ENCODE measurements at places on chromosomes 2 and 18.
A peak's percentile ranks its signal among the peaks of the same experiment; 100 is the strongest.

GRCh38 chr2:118845005-118845521, 2.4 kb downstream of the EN1 start:
- no peak for DNase-seq

DNA sequence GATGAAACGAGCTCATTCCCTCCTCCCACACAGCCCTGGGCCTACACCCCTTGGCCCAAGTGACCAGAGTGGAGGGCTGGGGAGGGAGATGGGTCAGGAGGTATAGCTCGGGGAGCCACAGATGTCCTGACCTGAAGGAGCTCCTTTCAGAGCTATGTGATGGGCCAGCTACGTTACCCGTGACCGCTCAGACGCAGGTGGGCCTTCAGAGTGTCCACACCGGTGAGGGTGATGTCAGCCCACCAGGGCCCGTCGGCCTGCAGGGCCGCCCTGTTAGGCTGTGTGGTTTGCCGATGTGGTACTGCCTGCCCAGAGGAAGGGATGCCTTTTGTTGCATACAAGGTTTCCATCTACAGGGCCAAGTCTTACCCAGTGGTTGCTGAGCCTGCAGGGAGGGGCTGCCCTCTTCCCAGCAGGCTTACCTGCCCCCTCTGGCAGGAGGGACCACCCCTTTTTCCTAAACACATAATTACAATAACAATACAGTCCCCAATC, 41.8 kb upstream of the FOSL2 start:
- no peak for DNase-seq

- peak; percentile 13 for DNase-seq
Measured at GRCh38 chr2:104866122-104866864, 12.4 kb downstream of the POU3F3 start.

DNA sequence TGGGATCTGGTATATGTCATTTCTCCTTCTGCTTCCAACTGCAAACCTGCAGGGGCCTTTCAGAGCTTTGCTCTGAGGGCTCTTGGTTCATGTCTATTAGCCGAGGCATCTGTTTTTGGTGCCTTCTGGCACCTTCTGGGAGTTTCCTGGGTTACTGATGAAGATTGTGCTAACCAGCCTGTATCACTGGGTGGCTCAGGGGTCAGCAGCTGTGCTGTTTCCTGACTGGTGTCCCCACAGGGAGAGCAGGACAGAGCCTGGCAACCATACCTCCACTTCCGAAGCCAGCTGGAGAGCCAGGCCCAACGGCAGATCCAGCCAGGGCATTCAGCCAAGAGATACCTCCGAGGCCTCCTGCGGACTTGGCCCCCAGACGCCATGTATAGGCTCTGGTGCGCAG, 17.5 kb downstream of the KIAA2012 start:
- DNase-seq = no peak

GRCh38 chr18:3794537-3795348, 344.8 kb downstream of the TGIF1 start:
- DNase-seq = no peak

DNA sequence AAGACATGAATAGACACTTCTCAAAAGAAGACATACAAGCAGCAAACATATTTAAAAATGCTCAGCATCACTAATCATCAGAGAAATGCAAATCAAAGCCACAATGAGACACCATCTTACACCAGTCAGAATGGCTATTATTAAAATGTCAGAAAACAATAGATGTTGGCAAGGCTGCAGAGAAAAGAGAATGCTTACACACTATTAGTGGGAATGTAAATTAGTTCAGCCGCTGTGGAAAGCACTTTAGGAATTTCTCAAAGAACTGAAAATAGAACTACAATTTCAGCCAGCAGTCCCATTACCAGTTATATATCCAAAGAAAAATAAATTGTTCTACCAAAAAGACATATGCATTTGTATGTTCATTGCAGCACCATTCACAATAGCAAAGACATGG, 61.7 kb downstream of the STRADB start:
- no peak for DNase-seq

GRCh38 chr2:237571551-237571950, 5.2 kb downstream of the PRLH start:
- no peak for DNase-seq

DNA sequence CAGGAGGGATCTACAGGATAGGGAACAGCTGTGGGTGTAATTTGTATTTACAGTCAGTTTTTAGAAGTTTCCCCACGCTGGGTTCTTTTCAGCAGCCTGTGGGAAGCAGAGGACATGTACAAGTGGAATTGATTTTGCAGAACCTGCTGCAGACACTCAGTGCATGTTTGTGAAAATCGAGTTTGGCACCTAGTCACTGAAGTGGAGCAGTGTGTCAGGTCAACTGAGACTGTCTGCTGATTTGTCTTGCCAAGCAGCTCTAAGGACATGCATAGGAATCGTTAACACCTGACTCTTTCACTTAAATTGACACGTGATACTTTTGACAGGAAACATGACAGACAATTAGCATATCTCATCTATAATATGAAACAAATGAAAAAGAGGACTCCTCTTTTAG, 416.6 kb downstream of the TMX3 start:
- DNase-seq = no peak

GRCh38 chr2:84338069-84338468, 121.0 kb downstream of the SUCLG1 start:
- DNase-seq = no peak

- no peak for DNase-seq
Measured at GRCh38 chr2:119708241-119708640, 29.2 kb downstream of the TMEM177 start.

DNA sequence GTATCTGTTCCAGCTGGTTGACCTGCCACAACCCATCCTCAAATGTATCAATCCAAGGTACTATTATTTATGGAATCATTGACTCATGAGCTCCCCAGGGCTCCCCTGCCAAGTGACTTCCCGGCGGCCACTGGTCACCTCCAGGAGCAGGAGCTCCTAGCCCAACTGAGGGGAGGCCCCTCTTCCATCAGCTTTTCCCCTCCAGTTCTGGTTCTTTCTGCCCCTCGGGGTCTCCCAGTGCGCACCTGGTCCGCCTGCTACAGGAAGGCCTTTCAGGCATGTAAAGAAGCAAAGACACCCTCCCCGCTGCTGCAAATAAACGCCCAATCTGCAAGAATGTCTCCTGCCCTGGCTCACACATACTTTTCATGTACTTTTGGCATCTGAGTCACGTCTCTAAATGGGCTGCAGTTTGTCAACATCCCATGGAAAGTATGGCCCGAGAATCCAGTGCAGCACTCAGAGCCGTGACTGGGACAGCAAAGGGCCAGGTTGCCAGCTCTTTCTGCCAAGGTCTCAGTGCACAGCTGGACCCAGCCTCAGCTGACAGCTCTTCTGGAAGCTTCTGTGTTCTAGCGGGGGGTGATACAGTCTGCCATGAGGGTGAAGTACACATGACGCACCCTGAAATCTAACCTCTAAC, 41.4 kb downstream of the KLHL29 start:
- no peak for DNase-seq

GRCh38 chr2:136045835-136046570, 60.6 kb upstream of the DARS1 start:
- DNase-seq = no peak

DNA sequence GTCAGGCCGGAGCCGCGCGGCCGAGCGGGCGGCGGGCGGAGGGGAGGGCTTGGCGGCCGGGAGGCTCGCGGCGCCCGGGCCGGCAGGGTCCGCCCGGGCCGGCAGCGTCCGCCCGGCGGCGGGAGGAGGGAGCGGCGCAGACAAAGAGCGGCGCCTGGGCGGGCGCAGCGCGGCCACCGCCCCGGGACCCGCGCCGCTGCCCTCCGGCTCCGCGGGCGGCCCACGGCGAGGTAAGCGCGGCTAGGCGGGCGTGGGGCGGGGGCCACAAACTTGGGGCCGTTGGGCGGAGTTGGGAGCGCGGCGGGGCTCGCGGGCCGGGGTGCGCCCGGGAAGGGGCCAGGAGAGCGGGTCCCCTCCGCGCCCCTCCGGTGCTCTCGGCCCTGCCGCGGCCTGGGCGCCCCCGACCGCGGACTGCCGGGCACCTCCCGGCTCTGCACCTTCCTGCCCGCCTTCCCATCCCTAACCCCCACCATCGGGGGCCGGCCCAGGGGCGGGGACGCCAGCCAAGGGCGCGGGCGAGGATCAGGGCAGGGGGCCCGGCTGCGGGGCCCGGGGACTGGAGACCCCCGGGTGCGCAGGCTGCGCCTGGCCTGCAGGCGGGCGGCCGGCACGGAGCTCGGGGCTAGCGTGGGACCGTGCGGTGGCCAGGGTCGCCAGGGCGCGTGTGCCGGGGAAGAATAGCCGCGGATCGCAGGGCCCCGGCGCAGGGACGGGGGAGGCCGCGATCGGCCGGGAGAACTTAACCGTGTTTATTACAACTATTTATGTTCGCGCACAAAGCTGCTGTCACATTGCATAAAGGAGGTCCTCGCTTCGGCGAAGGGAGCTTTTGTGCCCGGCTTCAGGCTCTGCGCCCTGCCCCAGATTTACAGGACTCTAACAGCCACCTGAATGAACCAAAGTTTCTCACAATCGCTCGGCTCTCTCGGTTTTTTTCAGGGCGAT, at the start of gene NCK2:
Gene NCK2 (plus strand): TSS at position 4 of the 945 bp plus-strand sequence. CDS start 110,152 bp downstream, outside the sequence.
- DNase-seq = no peak

DNA sequence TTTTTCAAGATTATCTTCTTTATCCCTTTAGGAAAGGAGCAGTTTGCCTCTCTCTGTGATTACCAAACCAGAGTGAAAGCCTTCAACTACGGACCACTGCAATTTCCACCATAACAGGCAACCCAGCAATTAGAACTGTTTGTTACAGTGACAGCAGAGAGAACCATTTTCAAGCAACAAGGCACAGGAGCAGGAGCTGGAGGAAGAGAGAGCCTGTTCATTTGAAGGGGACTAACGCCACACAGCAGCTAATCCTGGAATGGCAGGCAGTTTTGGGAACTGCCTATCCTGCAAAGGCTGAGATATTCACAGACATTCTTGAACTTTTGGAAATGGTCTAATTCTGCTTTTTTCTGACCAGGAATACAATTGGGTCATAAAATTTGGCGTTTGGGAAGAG, 1541.9 kb upstream of the PIK3C3 start:
- DNase-seq = peak; percentile 69

GRCh38 chr2:128714851-128715312, 396.2 kb upstream of the HS6ST1 start:
- no peak for DNase-seq

DNA sequence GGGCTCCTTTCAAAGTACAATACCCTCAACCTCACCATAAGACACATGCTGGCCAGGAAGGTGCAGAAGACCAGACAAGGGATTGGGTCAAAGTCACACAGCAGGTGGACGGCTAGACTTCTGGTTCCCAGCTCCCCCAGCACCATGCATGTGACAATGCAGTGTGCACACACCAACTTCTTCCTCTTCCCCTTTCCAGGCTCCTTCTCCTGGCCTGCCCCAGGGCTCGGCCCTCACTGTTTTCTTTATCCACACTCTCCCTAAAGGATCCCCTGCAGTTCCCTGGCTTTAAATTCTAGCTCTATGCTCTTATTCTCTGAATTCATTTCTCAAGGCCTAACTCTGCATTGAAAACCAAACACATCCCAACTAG, 82.3 kb downstream of the LOXHD1 start:
- no peak for DNase-seq

DNA sequence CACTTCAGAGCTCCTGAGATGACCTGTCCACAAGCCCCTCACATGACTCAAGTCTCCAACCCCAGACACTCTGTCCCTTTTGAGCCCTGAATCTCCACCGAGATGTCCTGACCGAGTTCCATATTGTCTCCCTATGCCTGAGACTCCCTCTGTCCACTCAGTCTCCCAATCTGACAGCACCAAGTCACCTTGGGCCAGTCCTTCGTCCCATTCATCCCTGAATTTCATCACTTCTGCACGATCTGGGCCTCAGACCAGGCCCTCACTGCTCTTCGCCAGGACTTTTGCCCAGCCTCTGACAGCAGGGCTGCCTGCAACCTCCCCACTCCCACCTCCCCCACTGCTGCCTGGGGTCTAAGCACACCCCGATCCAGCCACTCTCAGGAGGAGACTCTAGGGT, 4.3 kb upstream of the MOCOS start:
- no peak for DNase-seq

- DNase-seq = no peak
Measured at GRCh38 chr2:9107168-9108025, 99.2 kb upstream of the ASAP2 start.

DNA sequence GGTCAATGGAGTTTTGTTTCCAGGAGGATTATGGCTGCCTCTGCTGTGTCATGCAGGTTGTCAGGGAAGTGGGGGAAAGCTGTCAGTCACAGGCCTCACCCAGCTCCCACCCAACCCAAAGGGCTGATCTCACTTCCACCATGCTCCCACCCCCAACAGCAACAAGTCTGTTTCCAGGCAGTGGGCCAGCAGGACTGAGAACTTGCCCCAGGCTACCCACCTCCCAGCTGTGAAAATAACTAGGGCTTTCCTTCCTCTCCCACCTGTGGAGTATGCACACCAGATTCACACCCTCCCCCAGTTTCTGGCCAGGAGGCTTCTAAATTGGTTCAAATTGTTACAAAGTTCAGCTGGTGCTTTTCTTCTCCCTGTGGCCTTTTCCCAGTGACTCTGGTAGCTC, 95.6 kb upstream of the ACVR1 start:
- DNase-seq = no peak

DNA sequence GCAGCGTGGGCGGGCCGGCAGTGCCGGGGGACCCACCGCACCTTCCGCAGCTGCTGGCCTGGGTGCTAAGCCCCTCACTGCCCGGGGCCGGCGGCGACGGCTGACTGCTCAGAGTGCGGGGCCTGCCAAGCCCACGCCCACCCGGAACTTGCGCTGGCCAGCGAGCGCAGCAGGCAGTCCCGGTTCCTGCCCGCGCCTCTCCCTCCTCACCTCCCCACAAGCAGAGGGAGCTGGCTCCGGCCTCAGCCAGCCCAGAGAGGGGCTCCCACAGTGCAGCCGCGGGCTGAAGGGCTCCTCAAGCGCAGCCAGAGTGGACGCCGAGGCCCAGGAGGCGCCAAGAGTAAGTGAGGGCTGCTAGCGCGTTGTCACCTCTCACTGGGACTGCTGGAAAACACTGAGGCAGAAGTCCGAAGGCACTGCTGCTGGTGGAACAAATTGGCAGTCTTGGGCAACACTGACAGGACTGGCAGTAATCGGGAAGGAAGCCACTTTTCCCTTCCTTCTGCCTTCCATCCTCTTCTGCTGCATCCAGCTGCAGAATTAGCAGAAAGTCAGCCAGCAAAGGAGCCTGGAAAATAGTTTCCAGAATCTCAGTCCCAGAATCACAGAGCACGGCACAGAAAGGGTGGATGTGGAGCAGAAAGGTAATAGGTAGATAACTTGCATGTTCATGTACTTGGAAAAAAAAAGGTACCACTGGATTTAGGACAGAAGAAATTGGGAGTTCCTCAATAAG, 179.4 kb upstream of the FN1 start:
- DNase-seq = no peak

DNA sequence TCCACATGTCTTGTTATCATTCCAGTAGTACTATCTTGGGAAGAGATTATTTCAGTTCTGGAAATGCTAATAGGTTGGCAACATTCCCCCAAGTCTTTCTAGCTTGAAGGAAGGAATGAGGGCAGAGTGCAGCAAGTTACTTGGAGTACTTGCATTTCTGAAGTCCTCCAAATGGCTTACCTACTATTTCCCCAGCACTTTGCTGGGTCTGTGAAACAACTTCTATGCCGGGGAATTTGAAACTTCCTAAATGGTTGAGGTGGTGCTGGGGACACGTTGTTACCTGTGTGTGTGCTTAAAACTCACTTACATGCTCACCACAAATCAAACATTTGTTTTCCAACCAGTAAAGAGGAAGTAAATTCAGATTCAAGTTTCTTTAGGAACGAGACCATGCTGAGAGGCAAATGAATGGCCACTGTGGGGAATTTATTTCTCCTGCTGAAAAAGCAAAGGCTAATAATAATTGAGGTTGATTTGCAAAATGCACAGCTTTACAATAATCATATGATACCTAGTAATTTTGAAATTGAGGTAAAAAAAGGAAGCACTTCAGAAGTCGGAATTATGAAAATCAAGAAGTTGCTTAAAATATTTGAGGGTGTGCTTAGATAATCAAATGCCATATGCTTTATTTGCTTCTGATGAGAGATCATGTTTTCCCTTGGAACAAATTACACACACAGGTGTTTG, 1167.7 kb upstream of the ZEB2 start:
- DNase-seq = peak; percentile 7

Measured in pons (tissue), 1 donor.